ENCODE measurements at places on chromosomes 7 and 10.
A peak's percentile ranks its signal among the peaks of the same experiment; 100 is the strongest.

- DNase-seq, result no peak
Observed at GRCh38 chr10:97601268-97602215, 12.0 kb downstream of the C10orf62 start.

- DNase-seq, result no peak
Observed at GRCh38 chr7:17239046-17239445, 59.4 kb upstream of the AHR start.

DNA sequence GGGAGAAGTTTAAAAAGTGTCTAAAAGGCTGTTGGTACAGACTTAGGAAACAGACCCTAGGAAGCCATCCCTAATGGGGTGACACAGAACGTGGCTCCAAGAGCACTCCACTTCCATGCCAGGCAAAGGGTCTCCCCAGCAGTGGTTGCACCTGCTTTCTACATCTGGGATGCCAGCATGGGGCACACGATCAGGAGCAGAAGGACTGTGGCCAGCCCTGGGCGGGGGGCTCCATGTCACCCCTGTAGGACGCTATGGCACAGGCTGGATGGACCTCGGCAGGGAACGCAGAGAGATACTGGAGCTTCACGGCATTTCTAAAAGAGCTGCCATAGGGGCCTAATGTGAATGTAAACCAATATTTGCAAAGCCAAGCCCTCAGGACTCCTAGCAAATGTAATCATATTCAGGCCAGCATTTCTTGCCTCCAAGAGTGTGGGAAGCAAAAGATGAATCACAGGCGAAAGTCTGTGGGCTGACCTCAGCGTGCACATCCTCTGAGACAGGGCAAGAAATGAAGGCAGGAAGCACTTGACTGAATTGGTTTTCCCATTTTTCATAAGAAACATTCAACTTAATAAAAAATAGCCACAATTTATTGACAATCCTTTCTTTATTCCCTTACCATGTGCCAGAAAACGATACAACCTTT is 93.9 kb downstream of the ATXN7L1 start:
- no peak for DNase-seq

DNA sequence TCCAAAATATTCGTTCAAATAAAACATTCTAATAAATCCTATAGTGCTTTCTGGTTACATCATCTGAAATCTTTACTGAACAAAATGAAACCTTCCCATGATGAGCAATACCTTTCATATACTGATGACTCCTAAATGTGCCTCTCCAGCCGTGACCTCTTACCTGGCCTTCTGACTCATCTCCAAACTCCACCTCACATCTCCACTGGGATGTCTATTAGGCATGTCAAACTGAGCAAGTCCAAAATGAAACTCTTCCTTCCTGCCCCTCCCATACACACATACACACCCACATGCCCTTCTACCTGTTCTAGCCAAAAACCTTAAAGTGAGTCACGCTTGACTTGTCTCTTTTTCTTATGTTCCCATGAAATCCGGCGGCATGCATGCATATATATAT is 22.9 kb downstream of the GSAP start:
- no peak for DNase-seq

DNA sequence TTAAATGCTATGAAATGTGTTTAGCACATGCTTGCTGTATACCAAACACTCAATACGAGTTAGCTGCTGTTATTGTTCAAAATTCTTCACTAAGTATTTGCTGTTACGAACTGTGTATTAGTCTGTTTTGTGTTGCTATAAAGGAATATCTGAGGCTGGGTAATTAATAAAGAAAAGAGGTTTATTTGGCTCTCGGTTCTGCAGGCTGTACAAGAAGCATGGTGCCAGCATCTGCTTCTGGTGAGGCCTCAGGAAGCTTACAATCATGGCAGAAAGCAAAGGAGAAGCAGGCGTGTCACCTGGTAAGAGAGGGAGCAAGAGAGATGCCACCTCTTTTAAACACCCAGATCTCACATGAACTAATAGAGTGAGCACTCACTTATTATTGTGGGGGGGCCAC is 1.6 kb downstream of the UBE2D4 start:
- DNase-seq, result no peak

DNA sequence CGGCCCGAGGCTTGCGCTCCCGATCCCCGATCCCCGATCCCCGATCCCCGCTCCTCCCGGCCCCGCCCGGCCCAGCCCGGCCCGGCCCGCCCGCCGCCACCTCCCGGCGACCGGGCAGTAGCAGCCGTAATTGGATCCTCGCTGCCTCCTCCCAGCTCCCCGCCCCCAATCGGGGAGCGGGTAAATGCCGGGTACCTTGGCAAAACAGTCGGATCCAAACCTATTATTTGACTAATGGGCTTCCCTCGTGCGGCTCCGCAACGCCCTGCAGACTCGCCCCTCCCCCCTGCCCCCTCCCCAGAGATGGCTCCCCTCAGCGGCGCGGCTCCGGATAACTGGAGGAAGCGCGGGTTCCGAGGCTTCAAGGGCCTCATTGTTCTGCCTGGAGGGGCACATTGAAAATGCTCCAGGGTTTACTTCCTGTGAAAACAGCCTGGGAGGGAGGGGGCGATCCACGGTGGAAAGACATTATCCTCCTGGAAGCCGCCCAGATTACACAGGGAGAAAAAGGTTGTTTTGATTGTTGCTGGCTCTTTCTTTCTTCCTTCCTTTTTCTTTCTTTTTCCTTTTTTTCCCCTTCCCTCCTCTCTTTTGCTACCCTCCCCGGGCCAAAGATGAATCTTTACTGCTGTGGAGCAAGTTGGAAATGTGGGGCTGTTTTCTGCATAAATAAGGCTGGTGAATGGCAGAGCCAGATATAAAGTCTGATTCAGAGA is 94.7 kb upstream of the ZMIZ1 start:
- DNase-seq, result peak; percentile 20

DNA sequence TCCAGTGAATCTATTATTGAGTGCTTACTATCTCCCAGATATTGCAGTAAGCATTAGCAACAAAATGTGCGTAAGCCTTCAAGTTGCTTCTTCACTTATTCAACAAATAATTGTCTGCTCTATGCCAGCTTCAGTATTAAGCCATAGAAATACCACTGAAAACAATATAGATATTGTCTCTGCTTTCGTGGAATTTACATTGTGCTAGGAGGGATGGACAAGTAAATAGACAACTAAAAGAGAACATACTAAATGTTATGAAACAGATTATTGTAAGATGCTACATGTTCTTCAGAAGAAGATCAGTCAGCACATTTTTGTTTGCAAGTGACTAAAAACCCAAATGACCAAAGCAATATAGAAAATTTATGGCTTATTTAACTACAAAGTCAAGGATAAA is 27.3 kb downstream of the CFAP69 start:
- DNase-seq, result no peak

DNA sequence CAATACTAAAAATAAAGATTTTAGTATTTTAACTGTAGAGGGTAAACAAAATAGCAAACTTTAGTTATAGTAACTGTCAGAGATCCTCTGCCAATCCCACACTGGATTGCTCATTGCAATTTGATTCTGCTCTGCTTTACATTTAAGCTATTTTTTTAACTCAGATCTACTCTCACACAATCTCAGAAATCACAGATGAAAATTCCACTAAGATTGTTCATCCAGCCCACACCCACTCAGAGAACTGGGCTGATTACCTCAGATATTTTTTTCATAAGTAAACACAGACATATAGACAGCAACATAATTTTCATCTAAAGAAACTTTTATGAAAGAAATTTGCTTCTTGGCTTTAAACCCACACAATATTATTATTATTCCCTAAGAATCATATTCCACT is 7.0 kb downstream of the OSBPL3 start:
- DNase-seq, result no peak

- no peak for DNase-seq
Observed at GRCh38 chr10:241451-241850, 106.2 kb downstream of the ZMYND11 start.

- no peak for DNase-seq
Observed at GRCh38 chr7:143327903-143328302, 12.0 kb downstream of the CLCN1 start.

- no peak for DNase-seq
Observed at GRCh38 chr10:95260397-95260881, 30.4 kb downstream of the PDLIM1 start.

All from central memory CD4-positive, alpha-beta T cell (primary cell).